ENCODE measurements at places on chromosomes 6 and 20. TPM values are rescaled to one million over a fixed set of nuclear protein-coding genes. Genes with fewer than 3 reads are reported as not detected.
A peak's percentile ranks its signal among the peaks of the same experiment; 100 is the strongest.

- DNase-seq, result peak; percentile 61
Measured at GRCh38 chr6:31730631-31731086, 1.6 kb upstream of the DDAH2 start.

The PREP gene
- 55.2 TPM for total RNA-seq

GRCh38 chr20:21436205-21436604 is 38.9 kb upstream of the NKX2-4 start:
- no peak for DNase-seq

The ARG1 gene
- not detected for total RNA-seq

GRCh38 chr6:74705451-74705850 is 500.4 kb downstream of the COL12A1 start:
- no peak for DNase-seq

The GPR63 gene
- total RNA-seq, result 2.7 TPM

GRCh38 chr20:5067877-5068645 is 51.7 kb downstream of the PCNA start:
- no peak for DNase-seq

GRCh38 chr6:85049282-85049681 is 284.9 kb upstream of the TBX18 start:
- no peak for DNase-seq

The LY6G6F gene
- not detected for total RNA-seq

The INSM1 gene
- 46.7 TPM for total RNA-seq

GRCh38 chr20:35514371-35514932 is 15.0 kb downstream of the C20orf173 start:
- DNase-seq, result no peak

GRCh38 chr6:50722829-50723554 is 9.7 kb downstream of the TFAP2D start:
- DNase-seq, result no peak

GRCh38 chr6:139054001-139054400 is 25.5 kb downstream of the ABRACL start:
- no peak for DNase-seq

DNA sequence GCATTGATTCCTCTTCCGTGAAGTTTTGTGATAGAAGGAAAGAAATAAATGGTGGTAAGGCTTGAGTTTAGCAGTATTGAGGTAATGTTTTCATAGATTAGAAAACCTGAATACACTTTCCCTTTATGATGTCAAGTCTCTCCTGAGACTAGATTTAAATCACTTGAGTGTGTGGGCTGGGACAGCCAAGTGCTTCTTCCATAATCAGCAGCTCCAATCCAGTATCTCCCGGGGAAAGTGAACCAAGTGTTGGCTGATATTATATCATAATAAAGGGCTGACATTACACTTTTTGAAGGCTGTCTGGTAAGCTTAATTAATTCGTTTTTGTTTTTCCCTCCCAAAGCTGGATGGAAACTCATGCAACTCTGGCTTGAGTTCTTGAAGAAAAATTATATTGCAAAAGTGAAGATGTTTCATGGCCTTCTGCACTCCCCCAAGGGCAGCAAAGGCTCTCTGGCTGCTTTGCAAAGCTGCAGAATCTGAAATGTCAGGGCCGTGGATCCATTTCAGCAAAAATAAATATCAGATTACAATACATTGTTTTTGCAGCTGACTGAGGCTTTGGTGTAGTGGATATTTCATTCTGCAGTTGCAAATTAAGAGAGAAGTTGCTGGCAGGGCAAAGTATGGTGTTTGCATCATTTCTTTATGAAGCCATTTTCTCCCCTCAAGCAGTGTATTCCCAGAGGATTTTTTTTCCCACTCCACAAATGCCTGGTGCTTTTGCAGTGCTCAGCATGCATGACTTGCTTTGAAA is 101.2 kb downstream of the MKKS start:
- DNase-seq, result no peak

- DNase-seq, result no peak
Measured at GRCh38 chr20:46299078-46299477, 9.2 kb downstream of the CDH22 start.

DNA sequence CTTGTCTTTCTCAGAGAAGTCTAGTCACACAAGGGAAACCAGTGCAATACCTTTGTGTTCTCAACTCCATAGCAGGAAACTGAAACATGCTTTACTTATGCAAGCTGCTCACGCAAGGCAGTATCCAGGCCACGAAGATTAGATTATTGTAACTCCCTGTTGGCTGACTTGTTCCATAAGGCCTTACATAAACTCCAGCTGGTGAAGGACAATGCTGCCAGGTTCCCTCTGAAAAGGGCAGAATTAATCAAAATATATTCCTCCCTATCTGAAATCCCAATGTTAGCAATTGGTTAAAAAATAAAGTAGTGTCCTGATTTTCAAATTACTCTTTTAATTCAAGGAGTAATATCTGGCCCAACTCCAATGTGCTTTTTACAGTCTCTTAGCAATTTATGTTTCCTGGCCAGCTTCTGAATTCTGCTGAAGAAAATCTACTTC is 966.6 kb downstream of the HACE1 start:
- DNase-seq, result no peak

The CDC25B gene
- total RNA-seq, result 75.5 TPM

GRCh38 chr6:132218059-132218696 is 183.1 kb downstream of the MOXD1 start:
- DNase-seq, result no peak

GRCh38 chr6:141041596-141042087 is 1091.1 kb upstream of the GJE1 start:
- no peak for DNase-seq

GRCh38 chr6:97427648-97428047 is 144.6 kb upstream of the MMS22L start:
- no peak for DNase-seq

The HLA-DMB gene
- total RNA-seq, result 0.75 TPM

DNA sequence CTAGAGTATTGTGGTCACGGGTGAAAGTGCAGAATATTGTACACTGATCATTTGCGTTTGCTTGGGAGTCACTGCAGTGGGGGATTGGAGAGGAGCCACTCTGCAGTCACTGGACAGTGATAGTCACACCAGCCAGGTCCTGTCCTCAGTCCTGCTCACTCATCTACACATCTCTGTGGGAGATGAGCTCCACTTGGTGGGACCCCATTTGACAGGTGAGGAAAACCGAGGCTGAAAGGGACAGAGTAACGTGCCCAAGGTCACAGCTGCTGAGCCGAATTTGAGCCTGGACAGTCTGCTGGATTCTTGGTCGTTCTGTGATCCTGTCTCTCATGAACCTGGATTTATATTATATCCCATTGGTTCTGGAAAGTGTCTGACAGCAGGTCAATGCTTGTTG is 17.7 kb upstream of the PHACTR3 start:
- DNase-seq, result no peak

The AFDN gene
- 42.2 TPM for total RNA-seq

- DNase-seq, result no peak
Measured at GRCh38 chr6:7672066-7673062, 53.5 kb upstream of the BMP6 start.
